ENCODE measurements at places on chromosomes 4 and X.
A peak's percentile ranks its signal among the peaks of the same experiment; 100 is the strongest.

DNA sequence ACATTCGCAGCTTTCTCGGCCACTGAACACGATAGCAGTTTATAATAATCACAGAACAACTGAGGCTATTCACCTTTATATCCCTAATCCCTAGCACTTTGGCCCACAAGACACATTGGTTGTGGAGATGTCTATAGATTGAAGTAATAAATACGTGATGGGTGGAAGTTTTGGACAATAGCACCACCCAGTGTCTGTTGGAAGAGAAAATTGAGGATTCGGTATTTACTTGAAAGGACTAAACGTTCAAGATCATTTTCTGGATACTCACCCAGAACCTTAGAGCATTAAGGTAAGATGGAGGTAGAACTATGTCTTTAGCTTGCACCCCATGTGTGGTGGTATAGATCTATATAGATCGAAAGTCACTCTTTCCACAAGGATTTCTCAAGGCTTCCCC, 787 bp upstream of the TMSB15A start:
- no peak for DNase-seq

- DNase-seq, result no peak
Measured at GRCh38 chrX:39260965-39261364, 459.7 kb downstream of the MID1IP1 start.

- no peak for DNase-seq
Measured at GRCh38 chrX:102154900-102155805, 624 bp downstream of the BEX5 start.

GRCh38 chr4:155072417-155072816, 136.0 kb upstream of the NPY2R start:
- DNase-seq, result no peak

- DNase-seq, result no peak
Measured at GRCh38 chr4:74426101-74426500, 18.8 kb upstream of the AREG start.

- DNase-seq, result no peak
Measured at GRCh38 chrX:112190646-112191045, 108.1 kb upstream of the TRPC5 start.

GRCh38 chr4:79273915-79274314, 51.9 kb downstream of the NAA11 start:
- no peak for DNase-seq

GRCh38 chr4:121270389-121270788, 106.3 kb upstream of the TNIP3 start:
- no peak for DNase-seq

GRCh38 chrX:118218940-118219339, 102.3 kb upstream of the KLHL13 start:
- DNase-seq, result no peak

DNA sequence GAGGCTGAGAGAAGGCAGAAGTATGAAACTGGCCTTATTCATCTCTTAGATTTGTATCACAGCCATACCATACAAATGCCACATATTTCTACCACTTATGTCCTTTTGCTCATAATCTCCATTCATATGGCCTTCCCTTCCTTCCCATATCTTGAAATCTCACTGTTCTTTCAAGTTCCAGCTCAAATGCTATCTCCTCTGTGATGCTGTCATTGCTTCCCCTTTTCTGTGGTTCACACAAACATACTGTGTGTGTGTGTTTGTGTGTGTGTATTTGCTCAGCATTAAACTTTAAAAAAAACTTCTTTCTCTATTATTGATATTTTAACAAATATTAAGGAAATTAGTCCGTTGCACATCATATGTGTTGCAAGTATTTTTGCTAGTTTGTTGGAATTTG, 26.7 kb downstream of the PHKA1 start:
- DNase-seq, result no peak

- peak; percentile 61 for DNase-seq
Measured at GRCh38 chr4:74671080-74671698, 123.1 kb downstream of the BTC start.

GRCh38 chr4:145216535-145216934, 36.1 kb upstream of the OTUD4 start:
- DNase-seq, result no peak

GRCh38 chr4:123170843-123171242, 225.8 kb upstream of the SPRY1 start:
- no peak for DNase-seq

DNA sequence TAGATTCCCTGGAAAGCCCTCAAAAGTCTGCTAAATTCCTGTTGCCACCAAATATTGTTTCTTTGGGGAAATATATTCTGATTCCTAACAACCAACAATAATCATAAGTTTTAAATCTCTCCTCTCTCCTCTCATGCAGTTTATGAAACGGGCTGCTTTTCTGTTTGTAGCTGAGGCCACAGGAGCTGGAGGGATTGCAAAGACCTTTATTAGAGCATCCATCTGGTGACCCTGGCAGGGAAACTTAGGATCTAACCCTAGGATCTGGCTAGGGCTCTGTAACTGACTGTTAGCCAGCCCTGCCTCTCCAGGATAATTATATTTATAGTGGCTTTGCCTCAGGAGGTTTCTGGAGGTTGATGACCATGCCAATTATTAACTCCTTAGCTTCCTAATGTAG, 56.9 kb downstream of the SMAD1 start:
- no peak for DNase-seq

DNA sequence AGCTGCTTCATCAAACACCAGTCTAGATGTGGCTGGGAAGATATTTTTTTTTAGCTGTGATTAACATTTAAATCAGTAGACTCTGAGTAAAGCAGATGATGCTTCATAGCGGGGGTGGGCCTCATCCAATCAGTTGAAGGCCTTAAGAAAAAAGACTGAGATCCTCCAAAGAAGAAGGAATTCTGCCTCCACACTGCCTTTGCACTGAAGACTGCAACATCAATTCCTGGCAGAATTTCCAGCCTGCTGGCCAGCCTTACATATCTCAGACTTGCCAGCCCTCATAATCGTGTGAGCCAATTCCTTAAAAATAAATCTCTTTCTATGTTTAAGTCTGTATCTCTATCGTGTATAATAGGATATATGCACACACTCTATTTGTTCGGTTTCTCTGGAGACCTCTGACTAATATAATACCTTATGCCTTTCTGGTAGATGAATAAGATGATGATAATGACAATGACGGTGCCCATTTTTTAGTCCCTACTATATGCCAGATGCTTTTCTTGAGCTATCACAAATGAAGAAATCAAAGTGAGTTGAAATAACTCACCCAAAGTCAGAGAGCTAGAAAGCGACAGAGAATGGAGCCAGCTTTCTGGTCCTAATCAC, 66.1 kb upstream of the SOD3 start:
- DNase-seq, result no peak

DNA sequence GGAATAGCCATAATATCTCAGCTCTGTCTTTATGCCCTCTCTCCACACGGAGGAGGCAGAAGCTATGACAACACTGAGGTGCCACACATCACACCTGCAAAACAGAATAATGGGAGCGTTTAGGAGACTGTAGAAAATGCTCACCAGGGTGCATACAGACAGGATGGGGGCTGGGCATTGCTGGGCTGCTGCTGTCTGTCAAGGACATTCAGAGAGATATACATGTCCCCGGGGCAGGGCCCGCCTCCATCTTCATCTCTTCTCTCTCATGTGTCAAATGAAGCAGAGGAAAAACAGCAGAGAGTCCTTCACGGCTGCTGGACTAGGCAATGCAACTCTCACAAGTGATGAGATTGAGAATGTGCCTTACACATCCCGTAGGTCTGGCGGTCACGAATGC, 65.3 kb upstream of the DHRSX start:
- DNase-seq, result no peak

- DNase-seq, result peak; percentile 68
Measured at GRCh38 chr4:40325406-40326019, 9.6 kb upstream of the CHRNA9 start.

DNA sequence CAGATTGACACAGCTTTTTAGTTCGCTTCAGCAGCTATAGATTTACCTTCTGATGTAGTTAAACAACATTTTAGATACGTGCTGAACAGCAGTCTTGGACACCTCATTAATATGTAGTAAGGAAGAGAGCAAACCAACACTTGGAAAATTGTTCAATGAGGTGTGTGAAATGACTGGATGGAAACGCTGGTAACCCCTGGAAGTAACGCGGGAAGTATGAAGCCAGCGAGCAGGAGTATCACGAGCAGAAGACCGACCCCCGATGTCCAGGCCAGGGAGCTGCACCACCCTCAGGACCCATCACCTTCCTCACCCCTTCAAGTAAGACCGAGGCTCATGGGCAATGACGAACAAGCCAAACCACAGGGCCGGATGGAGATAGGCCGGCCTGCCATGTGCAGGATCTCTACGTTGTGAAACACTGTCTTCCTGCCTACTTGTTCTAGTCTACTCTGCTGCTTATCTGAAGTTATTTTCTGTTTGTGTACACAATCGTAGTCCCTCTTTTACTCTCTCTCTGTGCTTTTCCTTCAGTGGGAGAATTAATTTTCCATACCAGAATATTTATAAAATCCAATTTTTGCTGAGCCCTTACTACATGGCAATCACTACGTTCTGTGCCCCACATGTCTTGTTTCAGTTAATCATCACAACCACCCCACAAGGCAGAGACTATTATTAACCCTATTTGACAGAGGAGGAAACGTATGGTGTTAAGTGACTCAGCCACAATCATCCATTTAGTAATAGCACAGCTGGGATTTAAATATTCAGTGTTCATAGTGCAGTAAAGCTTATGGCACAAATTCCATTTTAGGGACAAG, 221.7 kb downstream of the APBB2 start:
- DNase-seq, result peak; percentile 76

GRCh38 chr4:154485127-154485773, 6.3 kb downstream of the DCHS2 start:
- DNase-seq, result peak; percentile 6

DNA sequence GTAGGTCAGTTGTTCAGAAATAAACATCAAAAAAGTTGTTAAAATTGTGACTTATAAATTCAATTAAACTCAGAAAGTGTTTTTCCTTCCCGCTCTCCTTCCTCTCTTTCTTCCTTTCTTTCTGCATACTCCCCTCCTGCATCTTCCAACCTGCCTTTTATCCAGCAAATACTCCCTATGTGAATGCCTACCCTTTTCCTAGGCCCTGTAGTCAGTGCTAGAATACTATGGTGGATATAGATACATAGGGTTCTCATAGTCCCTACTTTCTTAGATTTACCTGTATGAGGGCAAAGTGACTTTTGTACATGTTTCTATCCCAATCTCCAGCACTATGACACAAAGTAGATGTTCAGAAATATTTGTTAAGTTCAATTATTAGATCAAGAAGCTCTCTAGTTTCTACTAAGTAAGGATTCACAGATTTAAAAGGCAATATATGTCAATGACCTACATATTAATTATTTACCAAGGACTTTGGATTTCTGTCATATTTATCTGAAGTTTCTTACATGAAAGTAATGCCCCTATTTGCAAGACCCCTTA, 732 bp downstream of the SULT1E1 start:
- no peak for DNase-seq

- DNase-seq, result no peak
Measured at GRCh38 chr4:173398220-173398619, 696 bp downstream of the SCRG1 start.

DNA sequence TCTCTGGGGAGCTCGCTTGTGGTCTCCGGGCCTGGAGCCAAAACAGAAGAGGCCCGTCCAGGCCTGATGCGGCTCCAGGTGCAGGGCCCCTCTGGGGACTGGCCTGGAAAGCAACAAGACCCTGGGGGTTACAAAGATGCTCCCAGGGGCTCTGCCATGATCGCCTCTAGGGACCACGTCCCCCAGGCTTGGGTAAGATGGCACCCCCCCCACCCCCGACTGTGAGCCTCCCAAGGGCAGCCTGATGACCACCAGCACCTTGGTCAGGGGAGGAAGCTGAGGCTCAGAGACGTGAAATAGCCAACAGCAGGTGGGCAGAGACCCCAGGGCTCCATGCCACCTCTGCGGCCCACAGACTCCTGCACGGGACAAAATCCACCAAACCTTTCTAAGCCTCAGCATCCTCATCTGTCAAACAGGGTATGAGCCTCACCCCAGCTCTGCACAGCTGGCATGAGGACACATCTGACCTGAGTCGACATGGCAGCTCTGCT, 25.4 kb downstream of the C4orf50 start:
- DNase-seq, result no peak

DNA sequence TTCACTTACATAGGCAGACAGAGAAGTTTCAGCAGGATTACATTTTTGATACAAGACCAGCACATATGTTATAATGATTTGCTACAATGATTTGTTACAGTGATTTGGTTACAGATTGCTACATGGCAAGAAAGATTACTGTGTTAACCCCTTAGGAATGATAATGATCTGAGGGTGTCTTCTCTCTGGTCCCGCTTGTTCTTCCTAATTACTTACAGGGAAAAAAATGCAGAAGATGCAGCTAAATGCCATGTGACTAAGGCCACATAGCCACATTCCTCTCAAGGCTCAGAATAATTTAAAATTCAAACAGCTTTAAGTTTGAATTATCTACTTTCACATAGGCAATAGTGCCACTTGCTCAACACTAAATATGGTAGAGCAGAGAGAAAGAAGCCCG, 9.7 kb upstream of the LAP3 start:
- no peak for DNase-seq

DNA sequence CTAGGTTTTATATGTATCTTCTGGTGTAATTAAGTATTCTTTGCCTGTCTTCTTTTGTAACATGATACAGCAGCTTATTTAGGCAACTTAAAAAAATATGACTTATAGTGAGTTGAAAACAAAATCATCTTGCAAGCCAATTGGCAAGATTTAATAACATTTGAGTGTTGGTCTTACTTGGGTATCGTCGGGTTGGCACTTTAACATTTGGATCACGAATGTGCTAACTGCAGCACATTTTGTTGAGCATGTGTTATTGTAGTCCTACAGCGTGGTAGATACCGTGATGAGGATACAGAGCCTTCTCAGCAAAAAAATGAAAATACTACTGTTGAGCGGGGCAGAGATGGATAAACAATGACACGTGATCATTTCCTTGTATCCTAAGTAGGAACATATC, 295.3 kb downstream of the ARHGAP10 start:
- DNase-seq, result no peak

GRCh38 chrX:102652031-102652688, 877 bp downstream of the GPRASP1 start:
- peak; percentile 20 for DNase-seq

GRCh38 chr4:138710297-138710696, 305.3 kb upstream of the NOCT start:
- DNase-seq, result no peak

- no peak for DNase-seq
Measured at GRCh38 chr4:186693159-186693815, 30.4 kb downstream of the FAT1 start.

GRCh38 chrX:23907498-23908218, at the start of the genes APOO and CXorf58:
APOO (minus strand) TSS chrX:23907938; CDS start chrX:23907702, 236 bp downstream.
CXorf58 (plus strand) TSS chrX:23908006; CDS start chrX:23910303, 2,297 bp downstream.
- peak; percentile 91 for DNase-seq

DNA sequence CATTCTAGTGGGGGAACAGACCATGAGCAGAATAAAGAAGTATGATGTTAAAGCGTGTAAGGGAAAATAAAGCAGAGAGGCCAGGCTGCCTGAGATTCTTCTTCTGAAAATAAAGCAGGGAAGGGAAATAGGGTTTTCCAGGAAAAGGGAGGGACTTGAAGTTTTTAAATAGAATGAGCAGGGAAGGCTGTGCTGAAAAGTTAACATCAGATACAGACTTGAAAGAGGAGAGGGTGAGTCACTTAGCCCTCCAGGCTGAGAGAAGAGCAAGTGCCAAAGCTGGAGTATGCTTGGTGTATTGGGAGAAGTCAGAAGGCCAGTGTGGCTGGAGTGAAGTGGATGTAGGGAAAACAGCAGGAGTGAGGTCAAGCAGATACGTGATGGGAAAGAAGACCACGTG, 10.0 kb upstream of the PLK4 start:
- no peak for DNase-seq

- no peak for DNase-seq
Measured at GRCh38 chrX:13837290-13837745, 20.4 kb upstream of the GPM6B start.
